OCI-LY7 (cell line): ENCODE measurements at places on chromosomes 6 and 20. TPM values are rescaled to one million over a fixed set of nuclear protein-coding genes. Genes with fewer than 3 reads are reported as not detected.

Gene TMEM217
- 0.34 TPM in 1 of 2 replicates, not detected in the other for total RNA-seq

Gene GTSF1L
- total RNA-seq: 3.3 and 4.0 TPM in 2 replicates

Gene MLIP
- not detected in 2 replicates for total RNA-seq

Gene CNKSR3
- total RNA-seq: not detected in 2 replicates

Gene UBE2C
- 222 and 255 TPM in 2 replicates for total RNA-seq

Gene MEI4
- total RNA-seq: not detected in 2 replicates

Gene CRISP2
- not detected in 2 replicates for total RNA-seq

GRCh38 chr6:43095939-43096338 is 19.8 kb downstream of the PTK7 start:
- no peak for DNase-seq

DNA sequence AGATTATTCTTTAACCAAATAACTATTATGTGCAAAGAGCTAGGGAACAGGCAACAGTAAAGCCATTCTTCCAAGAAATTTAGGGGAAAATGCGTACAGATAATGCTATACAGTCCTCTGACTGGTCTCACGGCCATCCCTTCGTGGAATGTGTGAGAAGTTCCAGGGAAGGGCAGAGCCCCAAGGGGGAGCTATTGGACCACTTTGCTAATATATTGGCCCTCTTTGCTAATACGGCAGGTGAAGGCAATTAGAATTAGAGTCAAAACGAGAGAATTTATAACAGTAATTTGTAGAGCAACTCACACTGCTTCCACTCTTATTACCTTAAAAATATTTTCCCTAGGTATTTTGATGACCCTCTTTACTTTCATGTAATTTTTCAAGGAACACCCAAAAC is 140.4 kb downstream of the IMPG1 start:
- DNase-seq: peak; percentile 12

GRCh38 chr6:32327103-32327502 is 44.6 kb downstream of the TSBP1 start:
- peak; percentile 9 for DNase-seq

- no peak for DNase-seq
These were observed 186.7 kb downstream of the PHACTR1 start for GRCh38 chr6:12903246-12903645.

DNA sequence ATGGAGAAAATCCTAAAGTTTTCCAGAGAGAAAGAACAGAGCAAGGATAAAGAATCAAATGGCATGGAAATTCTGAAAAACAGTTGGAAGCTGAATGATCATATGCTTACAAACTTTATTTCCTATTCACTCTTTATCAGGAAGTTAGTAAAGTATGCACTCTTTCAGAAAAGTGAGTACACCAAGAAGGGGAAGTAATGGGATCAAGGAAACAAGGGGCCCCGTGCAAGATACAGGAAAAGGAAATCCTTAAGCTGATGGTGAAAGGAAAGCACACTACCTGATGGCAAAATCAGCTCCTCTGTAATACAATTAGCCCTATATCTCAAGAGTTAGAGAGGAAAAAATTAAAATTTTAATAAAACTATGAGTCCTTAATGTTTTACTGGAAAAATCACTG is 14.0 kb downstream of the CALHM6 start:
- DNase-seq: peak; percentile 10

GRCh38 chr6:90294989-90295853 is 1.4 kb downstream of the BACH2 start:
- peak; percentile 70 for DNase-seq

GRCh38 chr6:11335826-11336225 is 103.4 kb upstream of the NEDD9 start:
- DNase-seq: no peak

DNA sequence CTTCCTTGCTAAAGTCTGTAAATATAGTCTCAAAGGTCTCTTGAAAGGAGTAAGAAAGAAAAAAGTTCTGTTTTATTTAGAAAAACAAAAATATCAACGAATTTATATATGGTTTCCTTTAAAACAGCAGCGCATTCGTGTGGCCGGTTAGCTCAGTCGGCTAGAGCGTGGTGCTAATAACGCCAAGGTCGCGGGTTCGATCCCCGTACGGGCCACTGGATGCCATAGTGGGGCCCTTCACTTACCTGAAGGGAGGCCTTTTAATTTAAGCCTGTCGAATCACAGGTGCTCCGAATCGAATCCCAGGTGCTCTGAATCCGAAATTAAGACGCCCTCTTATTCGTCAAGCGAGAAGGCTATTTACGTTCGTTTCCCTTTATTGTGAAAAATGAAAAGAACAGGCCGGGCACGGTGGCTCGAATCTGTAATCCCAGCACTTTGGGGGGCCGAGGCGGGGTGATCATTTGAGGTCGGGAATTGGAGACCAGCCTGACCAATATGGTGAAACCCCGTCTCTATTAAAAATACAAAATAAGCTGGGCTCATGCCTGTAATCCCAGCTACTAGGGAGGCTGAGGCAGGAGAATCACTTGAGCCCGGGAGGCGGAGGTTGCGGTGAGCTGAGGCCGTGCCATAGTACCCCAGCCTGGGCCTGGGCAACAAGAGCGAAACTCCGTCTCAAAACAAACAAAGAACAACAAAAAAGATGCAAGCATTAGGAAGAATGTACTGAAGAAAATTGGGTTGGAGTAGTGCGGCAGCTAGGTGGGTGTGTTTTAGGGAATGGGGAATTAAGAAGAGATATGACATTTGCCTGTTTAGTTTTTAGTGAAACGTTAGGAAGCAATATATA is 195.8 kb upstream of the ZNF184 start:
- peak; percentile 30 for DNase-seq

- DNase-seq: no peak
These were observed 93.1 kb upstream of the INSM1 start for GRCh38 chr20:20274821-20275220.

GRCh38 chr6:33589392-33589730 is 9.3 kb upstream of the BAK1 start:
- no peak for DNase-seq
